ENCODE measurements at places on chromosomes 1 and 21.
A peak's percentile ranks its signal among the peaks of the same experiment; 100 is the strongest.

DNA sequence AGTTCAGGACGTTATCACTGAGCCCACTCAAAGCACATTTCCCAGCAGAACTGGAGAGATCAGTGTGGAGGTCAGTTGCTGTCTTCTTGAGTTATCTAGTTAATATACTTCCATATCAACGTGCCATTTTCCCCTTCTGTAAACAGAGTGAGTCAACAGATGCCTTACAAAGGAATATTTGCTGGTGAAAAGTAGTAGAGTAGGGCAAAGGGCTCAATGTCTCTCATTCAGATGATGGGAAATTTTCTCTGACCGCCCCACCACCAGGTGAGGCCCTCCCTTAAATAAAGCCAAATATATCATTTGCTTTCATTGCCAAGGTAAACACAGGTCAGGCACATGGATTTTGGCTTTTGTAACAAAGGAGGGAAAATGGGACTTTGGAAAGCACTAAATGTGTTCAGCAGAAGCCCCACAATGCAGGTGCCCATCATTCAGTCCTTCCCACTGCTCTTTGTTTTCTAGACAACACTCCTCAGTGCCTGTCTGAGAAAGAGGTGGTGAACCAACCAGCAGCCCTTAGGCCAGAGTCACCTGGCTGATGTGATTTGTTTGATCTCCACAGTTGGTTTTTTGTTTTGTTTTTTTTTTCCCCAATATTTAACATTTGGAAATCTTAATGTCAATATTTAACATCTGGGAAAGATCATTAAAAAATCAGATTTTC is 40.5 kb upstream of the SAMD13 start:
- DNase-seq = no peak

GRCh38 chr1:195251900-195252299 is 1356.3 kb downstream of the KCNT2 start:
- DNase-seq = no peak

DNA sequence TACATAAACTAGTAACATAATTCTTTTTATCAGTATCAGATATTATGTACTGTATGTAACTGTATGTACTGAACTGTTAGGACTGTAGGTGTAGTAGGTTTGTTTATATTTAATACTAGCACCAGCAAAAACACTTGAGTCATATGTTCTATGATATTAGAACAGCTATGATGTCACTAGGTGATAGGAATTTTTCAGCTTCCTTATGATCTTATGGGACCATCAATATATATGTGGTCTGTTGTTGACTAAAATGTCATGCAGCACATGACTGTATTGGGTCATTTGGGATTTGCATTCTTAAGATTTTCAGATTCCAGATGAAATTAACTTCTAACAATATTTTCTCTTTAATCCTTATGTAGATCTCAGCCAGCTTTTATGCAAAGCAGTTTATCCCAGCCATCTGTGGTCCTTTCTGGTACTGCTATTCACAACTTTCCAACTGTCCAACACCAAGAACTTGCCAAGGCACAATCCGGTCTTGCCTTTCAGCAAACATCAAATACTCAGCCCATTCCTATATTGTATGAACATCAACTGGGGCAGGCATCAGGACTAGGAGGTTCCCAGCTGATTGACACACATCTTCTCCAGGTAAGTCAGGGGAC is 38.3 kb upstream of the MYOCOS start:
- peak; percentile 38 for DNase-seq

GRCh38 chr1:209866201-209866600 is 38.4 kb downstream of the UTP25 start:
- no peak for DNase-seq

GRCh38 chr1:207421078-207421477 is 33.0 kb upstream of the CR2 start:
- no peak for DNase-seq

DNA sequence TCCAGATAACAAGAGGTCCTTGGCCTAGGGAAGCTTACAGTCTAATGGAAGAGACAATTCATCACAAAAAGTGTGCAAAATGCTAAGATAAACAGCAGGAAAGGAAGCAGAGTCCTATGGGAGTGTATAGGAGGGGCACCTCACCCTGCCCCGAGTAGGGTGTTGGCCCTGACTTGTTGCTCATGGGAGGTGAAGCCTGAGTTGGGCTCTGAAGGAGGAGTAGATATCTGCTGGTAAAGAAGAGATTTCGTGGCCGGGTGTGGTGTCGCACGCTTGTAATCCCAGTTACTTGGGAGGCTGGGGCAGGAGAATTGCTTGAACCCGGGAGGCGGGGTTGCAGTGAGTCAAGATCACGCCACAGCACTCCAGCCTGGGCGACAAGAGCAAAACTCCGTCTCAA is 18.6 kb upstream of the GPR37L1 start:
- DNase-seq = no peak

DNA sequence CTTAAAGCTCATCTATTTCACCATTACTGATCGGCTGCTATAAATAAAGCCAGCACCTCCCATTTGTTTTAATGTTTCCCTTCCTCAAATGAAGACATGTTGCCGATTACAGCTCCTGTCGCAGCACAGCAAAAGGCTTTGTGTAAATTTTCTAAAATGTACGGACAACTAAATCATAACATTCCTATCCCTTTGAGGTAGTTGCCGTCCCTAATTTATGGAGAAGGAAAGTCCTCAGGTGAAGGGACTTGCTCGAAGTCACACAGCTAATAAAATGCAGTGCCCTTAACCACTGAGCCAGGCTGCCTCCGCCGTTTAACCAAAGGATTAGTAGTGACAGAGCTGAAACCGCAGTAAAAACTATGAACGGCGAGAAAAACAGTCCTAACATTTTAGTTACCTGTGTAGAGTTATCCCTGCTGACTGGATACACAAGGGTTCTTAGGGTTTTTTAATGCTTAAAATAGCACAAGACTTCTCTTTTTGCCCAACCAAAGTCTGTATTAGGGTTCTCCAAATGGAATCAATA is 871 bp downstream of the PINK1 start:
- no peak for DNase-seq

- no peak for DNase-seq
Measured at GRCh38 chr21:32182449-32182848, 96.4 kb downstream of the MIS18A start.

DNA sequence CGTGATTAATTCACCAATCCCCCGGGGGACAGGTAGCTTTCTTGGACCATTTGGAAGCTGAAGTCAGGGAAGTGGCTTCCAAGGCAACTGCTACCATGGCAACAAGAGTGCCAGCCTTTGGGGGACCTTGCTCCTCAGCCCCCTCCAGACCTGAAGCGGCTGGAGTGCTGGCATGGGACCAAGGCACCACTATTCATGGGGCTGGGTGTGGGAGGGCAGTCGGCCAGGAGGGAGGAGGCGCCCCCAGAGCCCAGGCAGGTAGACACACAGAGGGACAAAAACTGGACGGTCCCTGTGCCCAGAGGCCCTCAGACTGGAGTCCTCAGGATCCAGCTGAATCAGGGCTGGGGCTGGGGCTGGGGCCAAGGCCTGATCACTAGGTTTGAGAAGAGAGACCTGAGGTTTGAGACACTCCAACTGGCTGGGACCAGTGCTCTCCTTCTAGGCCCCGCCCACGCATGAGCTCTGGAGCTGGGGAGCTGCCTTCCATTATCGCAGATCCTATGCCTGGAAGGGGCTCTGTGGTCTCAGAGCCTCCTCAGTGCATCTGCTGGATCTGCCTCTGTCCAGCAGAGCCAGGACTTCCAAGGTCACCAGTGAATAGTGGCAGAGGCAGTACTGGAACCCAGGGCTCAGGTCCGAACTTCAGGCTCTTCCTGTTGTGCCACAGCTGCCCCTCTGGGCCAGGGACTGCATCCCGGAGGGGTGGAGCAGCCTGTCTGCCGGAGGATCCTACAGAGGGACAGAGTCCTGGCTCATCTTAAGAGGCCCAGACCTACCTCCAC is 3.3 kb upstream of the KNCN start:
- DNase-seq = no peak

DNA sequence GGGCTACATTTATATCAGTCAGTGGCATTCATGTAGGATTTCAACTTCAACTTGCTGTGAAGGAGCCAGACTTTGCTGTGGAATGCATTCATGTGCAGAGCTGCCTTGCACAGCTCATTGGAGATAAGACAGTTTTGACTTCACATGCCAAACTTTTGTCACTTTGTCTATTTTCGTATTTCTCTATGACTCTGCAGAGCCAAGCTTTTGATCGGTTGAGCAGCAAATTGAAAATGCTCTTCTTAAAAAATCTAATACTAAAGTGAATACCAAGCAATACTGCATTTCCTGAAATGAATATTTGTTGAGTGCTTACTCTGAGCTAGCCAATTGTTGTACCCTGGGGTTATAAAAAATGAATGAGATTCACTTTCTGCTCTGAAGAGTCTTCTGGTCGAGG is 388.7 kb downstream of the ST6GALNAC3 start:
- DNase-seq = no peak

- DNase-seq = no peak
Measured at GRCh38 chr1:221897321-221897721, 155.4 kb upstream of the DUSP10 start.

- no peak for DNase-seq
Measured at GRCh38 chr1:86472152-86472551, 3.4 kb downstream of the CLCA1 start.

GRCh38 chr1:99704356-99704816 is 58.5 kb downstream of the PALMD start:
- no peak for DNase-seq

- no peak for DNase-seq
Measured at GRCh38 chr1:229474509-229474908, 33.6 kb downstream of the NUP133 start.

- DNase-seq = no peak
Measured at GRCh38 chr21:17688912-17689874, 76.5 kb upstream of the BTG3 start.

DNA sequence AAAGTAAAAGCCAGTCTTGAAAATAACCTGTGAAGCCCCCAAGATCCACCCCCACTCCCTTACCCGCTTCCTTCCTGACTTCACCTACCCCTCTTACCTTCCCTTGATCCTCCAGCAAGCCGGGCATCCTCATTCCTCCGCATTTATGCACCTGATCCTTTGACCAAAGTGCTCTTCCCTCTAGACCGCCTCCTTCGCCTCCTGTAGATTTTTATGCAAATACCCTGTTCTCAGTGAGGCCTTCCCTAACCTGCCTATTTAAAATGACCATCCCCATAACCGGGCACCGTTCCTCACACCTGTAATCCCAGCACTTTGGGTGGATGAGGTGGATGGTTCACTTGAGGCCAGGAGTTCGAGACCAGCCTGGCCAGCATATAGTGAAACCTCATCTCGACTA is 1.1 kb upstream of the NENF start:
- DNase-seq = no peak

DNA sequence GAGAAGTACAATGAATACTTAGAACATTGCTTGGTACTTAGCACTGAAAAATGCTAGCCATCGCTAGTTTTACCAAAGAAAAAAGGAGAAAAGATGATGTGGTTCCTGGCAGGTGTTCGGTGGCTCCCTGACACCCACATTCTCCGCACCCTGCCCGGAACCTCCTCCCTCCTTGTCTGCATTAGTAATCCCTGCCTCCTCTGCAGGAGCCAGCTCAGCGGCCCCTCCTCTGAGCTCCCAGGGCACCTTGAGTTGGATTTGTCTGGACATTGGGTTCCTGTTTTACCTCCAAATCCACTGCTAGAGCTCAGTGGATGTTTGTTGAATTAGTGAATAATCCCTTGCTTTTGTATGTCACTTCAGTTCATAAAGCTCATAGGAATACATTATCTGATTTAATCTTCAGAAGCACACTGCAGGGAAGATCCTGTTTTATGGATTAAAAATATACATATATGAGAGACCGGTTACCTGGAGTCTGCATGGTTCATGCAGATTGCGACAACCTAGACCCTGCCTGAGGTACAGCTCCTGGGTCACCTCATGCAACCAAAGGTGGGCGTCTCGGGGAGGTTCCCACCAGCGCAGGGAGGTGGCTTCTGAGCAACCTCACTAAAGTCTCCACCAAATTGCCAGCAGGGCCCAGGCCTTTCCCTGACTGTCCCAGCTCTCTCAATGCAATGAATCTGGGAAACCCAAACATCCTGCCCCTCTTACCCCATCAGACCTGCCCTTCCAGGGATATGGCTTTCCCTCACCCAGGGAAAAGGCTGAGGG is 24.2 kb downstream of the PCAT6 start:
- no peak for DNase-seq

DNA sequence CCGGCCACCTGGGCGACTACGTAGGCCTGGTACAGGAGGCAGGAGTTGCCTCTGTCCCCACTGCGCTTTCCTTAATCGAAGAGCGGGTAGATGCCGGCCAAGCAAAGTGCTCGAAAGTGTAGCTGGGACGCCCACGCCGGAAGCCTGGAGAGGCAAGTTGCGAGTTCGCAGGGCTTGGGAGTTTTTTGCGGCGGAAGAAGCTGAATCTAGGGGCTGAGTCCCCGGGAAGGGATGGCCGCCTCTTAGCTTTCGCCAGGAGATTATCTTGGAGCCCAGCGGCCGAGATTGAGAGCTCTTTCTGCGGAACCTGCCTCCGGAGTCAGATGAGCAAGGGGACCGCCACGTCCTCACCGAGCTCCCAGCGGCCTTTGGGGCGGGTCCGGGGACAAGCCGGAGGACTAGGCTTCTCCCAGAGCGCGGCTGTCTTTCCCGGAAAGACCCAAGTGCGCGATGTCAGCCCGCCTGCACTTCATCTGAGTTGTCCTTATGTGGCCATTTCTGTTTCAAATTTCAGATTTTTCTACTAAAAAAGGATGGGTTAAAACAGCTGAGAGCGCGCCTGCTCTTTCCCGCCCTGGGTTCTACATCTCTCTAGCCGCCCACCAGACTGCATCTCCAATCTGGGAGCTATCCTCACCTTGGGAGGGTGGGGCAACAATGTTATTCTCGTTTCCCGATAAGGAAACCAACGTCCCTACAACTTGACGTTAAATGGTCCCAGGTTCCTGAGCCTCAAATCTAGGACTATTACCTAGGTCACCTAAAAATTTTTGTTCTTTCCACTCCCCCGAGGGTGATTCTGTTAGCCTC is 12.4 kb upstream of the TBX15 start:
- DNase-seq = no peak
